ENCODE measurements at places on chromosomes 5 and 9.
A peak's percentile ranks its signal among the peaks of the same experiment; 100 is the strongest.

DNA sequence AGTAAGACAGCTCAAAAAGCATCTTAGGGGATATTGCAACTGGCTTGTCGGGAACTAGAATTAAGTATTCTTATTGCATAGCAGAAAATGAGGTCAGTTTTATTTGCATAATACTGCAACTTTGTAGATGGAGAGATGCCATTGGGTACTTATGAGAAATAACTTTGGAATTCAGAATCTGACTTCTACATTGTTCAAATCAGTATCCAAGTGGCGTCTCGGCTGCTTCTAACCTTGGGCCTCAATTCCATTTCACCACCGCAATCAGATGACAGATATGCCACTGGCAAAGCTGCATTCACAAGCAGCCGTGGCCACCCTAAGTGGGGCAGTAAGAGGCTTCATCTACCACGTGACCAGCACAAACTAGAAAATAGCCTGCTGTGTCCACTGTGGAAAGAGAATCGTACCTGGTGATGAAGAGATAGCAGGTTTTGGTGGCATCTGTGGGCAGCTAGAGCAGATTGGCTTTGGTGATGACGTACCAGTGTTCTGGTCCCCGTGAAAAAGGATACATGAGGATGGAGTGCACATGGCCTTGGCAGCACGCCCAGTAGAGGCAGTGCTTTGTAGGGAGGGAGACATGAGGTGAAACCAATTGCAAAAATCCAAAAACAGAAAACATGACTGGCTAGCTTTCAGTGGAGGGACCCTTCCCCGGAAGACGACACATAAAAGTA is 116.6 kb downstream of the KLHL3 start:
- peak; percentile 63 for DNase-seq

GRCh38 chr9:76316069-76316468 is 78.2 kb downstream of the RFK start:
- DNase-seq = no peak

DNA sequence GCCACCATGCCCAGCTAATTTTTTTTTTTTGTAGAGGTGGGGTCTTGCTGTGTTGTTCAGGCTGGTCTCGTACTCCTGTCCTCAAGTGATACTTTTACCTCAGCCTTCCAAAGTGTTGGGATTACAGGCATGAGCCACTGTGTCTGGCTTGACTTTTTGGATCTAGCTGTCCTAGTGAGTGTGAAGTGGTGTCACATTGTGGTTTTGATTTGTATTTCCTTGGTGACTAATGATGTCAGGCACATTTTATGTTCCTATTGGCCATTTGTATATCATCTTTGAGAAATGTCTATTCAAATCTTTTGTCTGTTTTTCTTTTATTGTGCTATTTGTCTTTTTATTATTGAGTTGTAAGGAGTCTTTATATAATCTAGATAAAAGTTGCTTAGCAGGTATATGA is 53.5 kb upstream of the MCCC2 start:
- no peak for DNase-seq

GRCh38 chr5:115460472-115460871 is 84.1 kb downstream of the FEM1C start:
- DNase-seq = no peak

DNA sequence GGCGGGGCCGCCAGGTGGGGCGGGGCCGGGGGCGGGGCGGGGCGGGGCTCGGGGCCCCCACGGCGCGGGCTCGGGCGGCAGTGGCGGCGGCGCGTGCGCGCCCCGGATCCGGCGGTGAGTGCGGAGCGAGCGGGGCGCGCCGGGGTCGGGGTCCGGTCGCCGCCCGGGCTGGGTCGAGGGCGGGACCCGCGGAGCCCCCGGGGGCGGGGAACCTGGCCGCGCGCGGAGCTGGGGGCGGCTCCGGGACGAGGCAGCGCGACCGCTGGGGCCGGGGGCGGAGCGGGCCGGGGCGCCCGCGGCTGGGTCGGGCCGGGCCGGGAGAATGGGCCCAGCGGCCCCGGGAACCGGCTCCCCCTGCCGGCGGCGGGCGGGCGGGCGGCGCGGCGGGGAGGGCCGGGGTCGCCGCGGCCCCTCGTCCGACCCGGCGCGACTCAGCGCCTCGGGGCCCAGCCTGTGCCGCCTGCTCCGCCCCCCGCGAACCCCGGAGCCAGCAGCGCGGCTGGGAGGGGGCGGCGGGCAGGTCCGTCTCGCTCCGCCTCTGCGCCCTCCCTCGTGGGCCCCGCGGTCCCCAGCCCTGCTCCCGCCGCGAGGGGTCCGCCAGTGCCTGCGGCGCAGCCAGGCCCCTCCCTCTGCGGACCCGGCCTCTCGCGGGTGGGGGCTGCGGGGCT is 3.1 kb downstream of the EGFL7 start:
- DNase-seq = no peak
